ENCODE measurements at places on chromosomes 3 and 15.

DNA sequence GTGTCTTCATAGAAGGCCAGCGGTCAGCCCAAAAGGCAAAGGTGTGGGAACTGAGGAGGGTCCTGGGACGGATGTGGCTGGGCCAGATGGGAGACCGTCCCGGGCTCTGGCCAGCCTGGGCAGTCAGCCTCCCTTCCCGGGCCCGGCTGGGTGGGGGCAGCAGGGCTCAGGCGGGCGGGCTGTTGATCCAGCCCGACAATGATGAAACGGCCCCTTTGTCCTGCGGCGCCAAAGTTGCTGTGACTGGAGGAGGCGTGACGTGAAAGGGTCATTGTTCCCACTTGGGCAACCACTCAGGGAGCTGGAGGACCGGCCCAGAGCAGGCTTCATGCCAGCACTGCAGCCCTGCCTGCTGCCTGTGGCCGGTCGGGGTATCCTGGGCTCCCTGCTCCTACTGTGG is 16.5 kb downstream of the DUSP7 start:
- DNase-seq = no peak

- no peak for DNase-seq
Measured at GRCh38 chr15:31256378-31257265, 70.0 kb upstream of the KLF13 start.

DNA sequence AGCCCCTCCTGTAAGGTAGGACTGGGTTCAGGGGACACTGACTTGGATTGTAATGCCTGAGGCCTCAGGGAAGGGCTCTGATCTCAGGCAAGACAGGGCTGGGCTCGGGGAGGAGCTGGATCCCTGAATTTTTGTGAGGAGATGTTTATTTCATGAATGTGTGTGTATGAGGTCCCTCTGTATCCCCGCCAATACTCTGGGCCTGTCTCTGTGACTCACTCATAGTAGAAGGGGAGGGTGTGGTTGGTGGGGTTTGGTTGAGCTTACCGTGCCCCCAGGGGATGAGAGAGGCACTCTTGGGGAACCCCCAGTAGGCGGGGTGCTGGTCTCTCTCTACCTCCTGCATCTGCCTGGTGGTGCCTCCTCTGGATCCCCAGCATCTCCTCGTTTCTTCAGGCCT is 28.1 kb downstream of the RPSA start:
- no peak for DNase-seq

- no peak for DNase-seq
Measured at GRCh38 chr3:101720851-101721840, 3.3 kb upstream of the CEP97 start.

GRCh38 chr3:38311476-38311875 is 29.4 kb downstream of the SLC22A14 start:
- DNase-seq = no peak

DNA sequence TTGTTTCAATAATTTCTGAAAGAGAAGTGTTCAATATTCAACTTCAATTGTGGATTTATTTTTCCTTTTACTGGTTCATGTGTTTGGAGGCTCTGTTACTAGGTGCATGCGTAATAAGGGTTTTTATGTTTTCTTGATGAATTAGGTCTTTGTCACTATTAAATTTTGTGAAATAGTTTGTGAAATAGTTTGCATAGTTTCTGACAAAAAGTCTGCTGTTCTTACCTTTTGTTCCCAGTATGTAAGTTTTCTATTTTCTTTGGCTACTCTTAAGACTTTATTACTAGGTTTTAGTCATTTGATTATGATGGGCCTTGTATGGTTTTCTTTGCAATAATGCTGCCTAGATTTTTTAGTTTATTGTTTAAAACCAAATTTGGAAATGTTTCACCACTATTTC is 38.0 kb downstream of the MEF2A start:
- DNase-seq = no peak

DNA sequence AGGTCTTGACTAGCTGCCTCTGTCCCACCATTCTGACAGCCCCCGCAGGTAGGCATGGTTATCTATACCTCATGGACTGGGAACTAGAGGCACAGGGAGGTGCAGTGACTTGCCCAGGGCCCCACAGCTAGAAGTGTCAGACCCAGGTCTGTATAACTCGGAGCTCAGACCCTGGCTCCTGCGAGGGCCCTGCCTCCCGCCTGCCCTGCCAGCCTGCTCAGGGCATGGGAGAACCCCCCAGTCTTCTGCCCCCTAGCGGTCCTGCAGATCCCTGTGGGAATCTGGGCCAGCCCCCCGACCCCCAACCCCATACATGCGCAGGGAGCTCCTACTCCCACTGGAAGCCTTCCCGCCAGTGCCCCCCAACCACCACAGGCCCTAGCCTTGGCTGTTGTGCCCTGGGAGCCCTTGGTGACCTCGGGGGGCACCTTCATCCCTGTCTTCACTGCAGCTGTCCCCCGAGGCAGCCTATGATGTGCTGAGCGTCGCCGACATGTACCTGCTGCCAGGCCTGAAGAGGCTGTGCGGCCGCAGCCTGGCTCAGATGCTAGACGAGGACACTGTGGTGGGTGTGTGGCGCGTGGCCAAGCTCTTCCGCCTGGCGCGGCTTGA is 6.9 kb downstream of the ABTB1 start:
- no peak for DNase-seq

DNA sequence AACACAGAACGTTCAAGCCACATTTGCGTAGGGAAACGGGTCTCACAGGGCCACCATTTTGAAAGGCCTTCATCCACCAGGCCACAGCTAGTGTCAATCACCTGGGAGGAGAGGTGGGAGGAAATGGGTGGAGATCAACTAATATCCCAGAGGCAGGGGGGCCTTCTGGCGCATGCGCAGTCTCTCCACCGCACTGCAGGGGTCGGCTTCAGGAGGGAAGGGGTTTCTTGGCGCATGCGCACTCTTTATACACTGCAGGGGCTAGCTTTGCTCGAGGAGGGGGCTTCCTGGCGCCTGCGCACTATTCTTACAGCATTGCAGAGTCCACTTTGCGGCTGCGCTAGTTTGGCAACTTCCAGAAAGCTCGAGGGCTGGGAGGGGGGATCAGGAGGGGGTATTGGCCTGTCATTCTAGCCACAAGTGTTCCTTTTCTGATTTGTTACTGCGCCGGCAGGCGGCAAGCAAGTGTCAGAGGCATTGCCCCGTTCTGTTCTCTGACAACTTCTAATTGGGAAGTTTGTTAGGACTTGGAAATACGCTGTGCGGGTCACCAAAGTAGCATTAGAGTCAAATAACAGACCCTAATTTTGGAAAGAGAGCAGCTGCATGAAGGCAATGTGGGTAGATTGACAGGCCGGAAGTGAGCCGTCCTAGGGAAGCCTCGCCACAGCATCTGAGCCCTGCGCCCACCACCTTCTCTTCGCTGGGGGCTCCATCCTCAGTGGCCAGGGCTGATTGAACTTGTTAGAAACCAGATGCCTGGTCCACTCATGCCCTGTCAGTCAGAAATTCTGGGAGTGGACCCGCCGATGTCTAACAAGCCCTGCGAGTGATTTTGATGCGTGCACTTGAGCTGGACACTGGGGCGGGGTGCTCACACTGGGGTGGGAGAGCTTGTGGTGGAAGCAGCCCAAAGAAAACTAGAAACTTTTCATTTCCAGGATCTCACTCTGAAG is 173.5 kb upstream of the NDN start:
- DNase-seq = no peak

DNA sequence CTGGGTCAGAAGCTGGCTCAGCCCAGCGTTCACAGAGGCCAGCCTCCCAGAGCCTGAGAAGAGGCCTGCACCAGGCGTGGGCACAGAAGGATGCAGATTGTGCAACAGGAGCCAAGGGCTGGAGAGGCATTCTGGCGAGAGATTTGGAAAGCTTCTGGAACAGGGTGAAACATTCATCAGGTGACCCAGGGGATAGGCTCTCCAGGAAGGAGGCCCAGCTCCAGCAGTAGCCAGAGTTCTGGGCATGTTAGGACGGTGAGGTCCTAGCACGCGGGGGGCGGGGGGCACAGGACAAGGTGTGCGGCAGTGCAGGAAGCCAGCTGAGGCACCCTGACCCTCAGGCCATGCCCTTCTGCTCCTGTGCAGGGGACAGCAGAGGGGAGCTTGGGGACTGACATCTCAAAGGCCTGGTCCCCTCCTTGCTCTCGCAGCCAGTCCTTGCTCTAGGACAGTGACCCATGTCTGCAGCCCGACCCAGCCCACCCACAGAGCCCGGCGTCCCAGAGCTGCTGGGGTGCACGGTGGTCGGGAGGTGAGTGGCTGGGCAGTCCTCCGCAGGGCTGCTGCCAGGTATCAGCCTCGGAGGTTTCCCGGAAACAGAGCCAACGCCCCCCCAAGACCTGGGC is 111.7 kb upstream of the KLF13 start:
- peak; percentile 60 for DNase-seq

- peak; percentile 8 for DNase-seq
Measured at GRCh38 chr3:38454178-38454883, 641 bp downstream of the ACVR2B start.

DNA sequence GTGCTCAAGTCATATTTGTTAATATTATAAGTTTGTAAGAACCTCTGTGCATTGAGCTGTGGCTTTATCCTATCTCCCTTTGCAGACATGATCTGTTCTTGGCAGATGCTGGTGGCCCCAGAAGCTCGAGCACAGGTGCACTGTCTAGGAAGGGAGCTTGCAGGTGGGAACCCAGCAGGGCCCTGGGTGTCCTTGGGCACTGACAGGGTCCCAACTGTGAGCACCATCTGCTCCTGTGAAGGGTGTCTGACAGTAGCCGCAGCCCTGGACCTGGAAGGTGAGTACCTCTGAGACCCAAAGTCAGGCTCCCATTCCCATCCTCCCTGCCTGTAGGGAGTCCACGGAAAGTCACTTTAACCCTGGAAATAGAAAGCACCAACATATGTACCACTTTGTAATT is 2.4 kb upstream of the REC114 start:
- no peak for DNase-seq

GRCh38 chr15:48406911-48407310 is 75.7 kb downstream of the DUT start:
- no peak for DNase-seq

DNA sequence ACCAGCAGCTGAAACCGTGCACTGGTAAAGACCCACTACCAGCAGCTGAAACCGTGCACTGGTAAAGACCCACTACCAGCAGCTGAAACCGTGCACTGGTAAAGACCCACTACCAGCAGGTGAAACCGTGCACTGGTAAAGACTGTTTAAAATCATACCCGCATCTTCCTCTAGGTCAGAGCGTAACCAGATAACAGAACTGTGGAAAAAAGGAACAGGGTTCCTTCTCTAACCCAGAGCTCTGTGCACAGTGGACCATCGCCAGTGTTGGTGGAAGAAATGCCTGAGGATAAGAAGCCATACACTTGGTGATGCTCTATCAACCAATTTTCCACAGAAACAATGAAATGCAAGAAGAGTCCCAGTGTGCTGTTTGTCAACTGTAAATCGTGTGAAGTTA is 243.4 kb downstream of the NTRK3 start:
- no peak for DNase-seq

DNA sequence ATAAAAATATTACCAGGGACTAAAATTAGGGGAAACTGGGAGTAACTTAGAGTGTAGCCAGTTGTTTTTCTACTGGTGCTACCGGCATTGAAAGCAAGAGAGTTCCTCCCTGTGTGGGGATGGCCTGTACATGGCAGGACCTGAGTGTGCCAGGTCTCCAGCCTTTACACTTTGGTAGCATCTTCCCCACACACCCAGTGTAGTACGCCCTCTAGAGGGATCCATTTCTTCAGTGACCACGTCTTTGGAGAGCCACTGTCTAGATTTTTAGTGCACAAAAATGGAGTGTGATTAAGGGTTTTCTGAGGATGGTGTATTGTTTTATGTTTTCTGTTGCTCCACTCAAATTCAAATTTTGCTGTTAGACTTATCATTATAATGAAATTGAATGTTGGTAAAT is 507.0 kb upstream of the TPRG1 start:
- peak; percentile 17 for DNase-seq

DNA sequence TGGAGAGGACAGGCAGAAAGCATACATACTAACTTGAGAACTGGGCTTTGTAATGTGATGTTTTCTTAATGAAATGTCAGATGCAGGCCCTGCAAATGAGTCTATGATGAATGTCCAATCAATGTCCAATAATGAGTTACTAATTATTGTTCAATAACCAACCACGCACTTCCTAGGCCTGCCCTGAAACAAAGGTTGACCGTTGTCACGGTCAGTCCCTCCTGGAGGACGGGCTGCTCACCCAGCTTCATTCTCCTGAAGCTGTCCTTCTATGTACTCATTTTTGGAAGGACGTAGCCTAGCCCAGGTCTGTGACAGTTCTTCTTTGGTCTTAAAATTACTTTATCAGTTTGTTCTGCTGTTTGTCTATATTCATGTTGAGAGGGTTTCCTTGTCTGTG is 8.3 kb upstream of the PDIA5 start:
- no peak for DNase-seq

GRCh38 chr15:52656412-52656811 is 22.8 kb downstream of the ATOSA start:
- no peak for DNase-seq

GRCh38 chr3:65927576-65927975 is 111.1 kb downstream of the MAGI1 start:
- DNase-seq = no peak

DNA sequence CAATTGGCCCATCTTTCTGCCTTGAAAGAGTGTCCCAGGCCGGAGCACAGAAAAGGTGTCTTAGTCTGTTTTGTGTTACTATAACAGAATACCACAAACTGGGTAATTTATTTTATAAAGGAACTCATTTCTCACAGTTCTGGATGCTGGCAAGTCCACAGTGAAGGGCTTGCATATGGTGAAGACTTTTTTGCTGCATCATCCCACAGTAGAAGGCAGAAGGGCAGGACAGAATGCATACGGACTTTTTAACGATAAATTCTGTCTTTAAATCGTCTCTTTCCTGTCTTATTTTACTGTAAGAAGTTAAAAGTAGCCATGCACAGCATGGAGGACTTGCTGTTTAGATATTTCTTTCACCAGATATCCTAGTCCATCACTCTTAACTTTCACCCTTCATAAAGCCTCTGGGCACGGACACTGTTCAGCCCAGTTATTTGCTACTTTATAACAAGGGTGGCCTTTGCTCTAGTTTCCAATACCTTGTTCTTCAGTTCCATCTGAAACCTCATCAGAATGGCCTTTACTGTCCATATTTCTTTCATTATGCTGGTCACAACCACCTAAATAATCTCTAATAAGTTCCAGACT is 10.3 kb upstream of the EIF1B start:
- DNase-seq = no peak

- no peak for DNase-seq
Measured at GRCh38 chr3:125591116-125591760, 4.1 kb downstream of the OSBPL11 start.

- no peak for DNase-seq
Measured at GRCh38 chr3:170480111-170480510, 61.4 kb downstream of the CLDN11 start.

- no peak for DNase-seq
Measured at GRCh38 chr15:32879980-32880379, 162.2 kb downstream of the GREM1 start.

- no peak for DNase-seq
Measured at GRCh38 chr3:160677459-160677881, 510 bp downstream of the ARL14 start.

All from HL-60 (cell line).